ENCODE measurements at places on chromosomes 4 and X.

DNA sequence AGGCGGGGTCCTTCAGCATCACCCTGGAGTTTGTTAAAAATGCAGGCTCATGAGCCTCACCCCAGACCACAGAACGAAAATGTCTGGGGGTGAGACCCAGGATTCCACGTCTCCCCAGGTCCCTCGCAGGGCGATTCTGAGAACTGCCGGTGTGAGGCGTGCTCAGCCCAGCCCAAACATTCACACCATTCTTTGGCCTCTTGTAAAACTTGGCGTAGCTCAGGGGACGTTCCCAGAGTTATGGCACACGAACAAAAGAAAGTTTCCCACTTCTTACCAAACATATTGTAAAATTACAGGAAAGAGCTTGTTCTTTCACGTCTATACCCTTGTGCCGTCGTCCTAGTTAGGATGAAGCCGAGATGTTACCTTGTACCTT is 12.9 kb downstream of the CD99 start:
- DNase-seq: no peak

DNA sequence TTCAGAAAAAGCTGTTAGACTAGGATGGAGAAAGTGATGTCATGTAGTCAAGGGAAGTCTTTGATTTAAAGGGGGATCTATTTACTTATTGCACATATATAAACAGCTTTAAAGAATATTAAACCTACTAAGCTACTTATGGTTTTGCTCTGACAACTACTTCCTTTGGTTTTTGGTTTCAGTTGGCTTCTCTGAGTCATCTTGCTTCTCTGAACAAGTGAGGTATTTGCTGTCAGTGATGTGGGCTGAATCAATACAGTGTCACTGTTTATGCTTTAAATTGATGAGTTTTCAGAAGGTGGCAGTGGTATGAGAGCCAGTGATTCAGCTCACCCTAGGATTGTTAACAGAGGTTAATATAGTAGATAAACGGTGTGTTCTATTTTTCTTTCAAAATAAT is 75.1 kb downstream of the CEP44 start:
- DNase-seq: no peak

- DNase-seq: no peak
These were observed 203.4 kb upstream of the FAT4 start for GRCh38 chr4:125111323-125111722.

GRCh38 chr4:76200771-76201231 is 12.8 kb downstream of the SCARB2 start:
- DNase-seq: no peak

DNA sequence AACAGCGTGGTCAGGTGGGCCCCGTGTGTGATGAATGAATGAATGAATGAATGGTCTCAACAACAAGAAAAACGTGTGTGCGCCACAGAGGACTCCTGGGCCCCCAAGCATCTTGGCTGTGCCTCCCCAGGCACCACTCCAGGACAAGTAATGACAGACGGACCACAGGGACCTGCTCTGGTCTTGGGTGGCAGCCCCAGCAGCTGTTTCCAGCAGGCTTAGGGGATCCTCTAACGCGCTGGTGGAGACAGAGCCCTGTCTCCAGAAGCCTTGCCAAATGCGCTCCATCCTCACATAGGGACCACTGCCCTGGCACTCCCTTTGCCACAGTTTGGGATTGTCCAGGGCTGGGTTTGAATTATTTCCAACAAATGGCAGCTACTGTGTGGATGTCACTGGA is 39.1 kb downstream of the PSAPL1 start:
- DNase-seq: no peak

- no peak for DNase-seq
These were observed 5.1 kb downstream of the AP1S2 start for GRCh38 chrX:15849555-15849954.

GRCh38 chrX:107288676-107289075 is 82.3 kb downstream of the DNAAF6 start:
- no peak for DNase-seq

DNA sequence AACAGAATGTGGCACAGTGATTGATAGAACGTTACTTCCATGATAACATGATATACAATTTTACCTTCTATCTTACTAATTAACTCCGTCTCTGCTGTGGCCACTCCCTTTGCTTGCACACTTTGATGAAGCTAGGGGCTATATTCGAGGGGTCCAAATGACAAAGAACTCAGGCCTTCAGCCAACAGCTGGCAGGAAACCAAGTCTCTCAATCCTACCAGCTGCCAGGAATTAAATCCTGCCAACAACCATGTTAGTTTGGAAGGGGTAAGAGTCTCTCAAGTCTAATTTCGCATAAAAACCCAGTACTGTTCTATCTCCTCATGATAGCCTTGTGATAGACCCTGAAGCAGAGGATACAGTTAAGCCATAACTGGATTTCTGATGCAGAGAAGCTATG is 1122.9 kb upstream of the PCDH10 start:
- DNase-seq: no peak
